Esophagus mucosa (tissue), 1 donor: ENCODE measurements at places on chromosomes 4 and X.

GRCh38 chrX:2785538-2785937 lies 33.7 kb downstream of the XG start:
- no peak for ATAC-seq

GRCh38 chr4:155889031-155889793 lies 14.3 kb upstream of the TDO2 start:
- ATAC-seq, result peak; percentile 35

GRCh38 chrX:132518401-132518800 lies 29.6 kb upstream of the MBNL3 start:
- ATAC-seq, result no peak

DNA sequence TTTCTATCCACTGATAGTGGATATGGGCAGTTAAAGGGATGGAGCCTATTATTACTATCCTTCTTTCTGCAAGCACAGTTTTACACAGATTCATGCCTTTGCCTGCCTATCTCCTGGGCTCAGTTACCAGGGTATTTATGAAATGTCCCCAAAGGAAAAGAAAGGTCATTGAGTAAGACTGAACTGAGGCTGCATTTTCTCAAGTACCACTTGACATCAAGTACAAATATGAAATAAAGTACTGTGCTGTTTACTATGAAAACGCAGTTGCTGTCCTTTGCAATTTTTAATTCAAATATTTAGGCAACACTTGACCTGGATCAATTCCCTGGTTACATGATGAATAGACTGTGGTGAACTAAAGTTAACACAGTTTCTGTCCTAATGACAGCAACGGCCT lies 23.5 kb upstream of the SPANXN4 start:
- no peak for ATAC-seq

DNA sequence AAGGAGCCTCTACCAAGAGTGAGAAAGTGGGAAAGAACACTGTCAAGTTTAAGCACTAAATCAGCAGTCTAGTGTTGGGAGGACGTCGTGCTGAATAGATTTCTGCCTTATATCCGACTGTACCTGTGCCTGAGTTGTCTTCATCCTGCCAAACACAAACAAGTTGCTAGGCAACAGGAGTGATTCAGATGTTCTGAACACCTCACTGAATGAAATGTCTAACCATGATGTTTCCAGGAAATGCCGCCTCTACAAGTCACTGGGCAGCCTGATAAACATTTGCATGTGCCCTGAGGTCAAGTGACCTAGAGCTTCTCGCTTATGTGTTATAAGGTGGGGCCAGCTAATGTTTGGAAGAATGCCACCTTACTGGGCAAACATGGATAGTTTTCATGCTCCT lies 37.9 kb downstream of the SGMS2 start:
- ATAC-seq, result peak; percentile 95

GRCh38 chr4:10413177-10413576 lies 44.0 kb downstream of the ZNF518B start:
- ATAC-seq, result no peak

DNA sequence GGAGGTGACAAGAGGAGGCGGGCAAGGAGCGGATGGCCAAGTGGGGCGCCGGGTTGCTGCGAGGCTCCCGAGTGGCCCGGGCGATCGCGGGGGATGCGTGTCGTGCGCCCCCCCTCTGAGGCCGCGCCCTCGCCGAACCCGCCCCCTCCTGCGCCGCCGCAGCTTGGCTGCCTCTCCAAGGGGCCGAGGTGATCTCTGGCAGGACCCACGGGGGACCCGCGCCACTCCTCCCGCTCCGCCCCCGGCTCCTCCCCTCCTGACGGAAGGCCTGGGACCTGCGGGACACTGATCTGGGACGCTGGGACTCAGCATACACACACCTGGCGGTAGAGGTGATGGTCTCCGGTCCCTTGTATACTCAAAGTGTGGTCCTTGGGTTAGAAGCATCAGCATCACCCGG lies 21.9 kb upstream of the FAM47C start:
- no peak for ATAC-seq

DNA sequence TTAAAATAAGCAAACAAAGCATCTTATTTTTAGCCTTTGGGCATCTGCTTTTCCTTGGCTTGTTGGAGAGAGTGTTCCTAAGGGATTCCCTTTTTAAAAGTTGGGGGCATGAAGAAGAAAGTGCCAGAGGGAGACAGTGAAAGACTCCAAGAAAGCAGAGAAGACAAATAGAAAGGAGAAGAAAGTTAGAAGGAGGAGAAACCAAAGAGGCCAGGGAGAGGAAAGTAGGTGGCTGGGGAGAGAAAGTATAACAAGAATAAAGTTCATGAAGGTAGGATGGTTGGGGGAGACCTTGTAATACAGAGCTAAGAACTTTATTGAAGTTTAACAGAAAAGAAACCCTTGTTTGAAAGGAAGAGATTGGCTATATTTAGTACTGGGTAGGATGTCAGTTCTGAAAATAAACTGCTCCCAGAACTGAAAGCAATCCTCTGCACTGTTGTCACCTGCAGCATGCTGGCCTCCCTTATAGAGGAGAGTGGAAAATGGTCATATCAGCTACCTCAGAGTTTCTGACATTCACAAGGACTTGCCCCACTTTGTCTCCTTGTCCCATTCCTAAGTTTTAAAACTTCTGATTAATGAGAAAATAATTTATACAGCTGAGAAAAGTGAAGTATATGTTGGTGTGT lies 125.3 kb upstream of the VAMP7 start:
- ATAC-seq, result no peak

DNA sequence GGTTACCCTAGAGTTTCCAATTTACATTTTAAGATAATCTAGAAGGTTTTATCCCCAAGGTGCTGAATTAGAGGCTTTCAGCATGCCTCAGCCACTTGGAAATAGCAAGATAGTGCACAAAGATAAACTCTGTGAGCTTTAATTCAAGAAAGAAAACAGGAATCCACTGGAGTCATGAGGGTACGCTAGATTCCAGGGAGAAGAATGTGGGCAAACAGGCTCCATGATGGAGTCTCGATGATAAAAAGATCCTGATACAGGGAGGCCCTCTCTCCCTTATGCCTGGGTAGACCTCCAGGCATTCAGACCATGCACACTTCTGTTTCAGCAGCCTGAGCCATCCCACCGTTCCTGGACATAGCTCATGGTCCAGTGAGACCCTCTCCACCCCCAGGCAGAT lies 344.6 kb upstream of the LCORL start:
- no peak for ATAC-seq

DNA sequence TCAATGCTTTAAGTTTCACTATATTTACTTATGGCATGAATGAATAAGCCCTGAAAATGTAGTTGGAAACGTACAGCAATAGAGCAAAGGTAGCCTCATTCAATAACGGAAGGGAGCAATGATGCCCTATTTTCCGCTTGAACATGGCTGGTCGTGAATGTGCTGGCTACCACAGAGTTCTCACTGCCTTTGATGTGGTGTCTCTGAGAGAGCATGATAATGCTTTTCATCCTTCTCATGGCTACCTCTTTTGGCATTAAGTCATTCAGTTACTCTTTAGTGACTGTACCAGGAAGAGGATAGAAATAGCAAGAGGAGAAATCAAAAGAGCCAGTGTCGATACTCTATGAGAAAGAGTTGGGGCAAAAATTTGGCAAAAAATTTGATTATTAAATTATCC lies 308.0 kb downstream of the PPP3CA start:
- ATAC-seq, result no peak

GRCh38 chr4:153560908-153561307 lies 94.7 kb downstream of the TMEM131L start:
- ATAC-seq, result no peak

DNA sequence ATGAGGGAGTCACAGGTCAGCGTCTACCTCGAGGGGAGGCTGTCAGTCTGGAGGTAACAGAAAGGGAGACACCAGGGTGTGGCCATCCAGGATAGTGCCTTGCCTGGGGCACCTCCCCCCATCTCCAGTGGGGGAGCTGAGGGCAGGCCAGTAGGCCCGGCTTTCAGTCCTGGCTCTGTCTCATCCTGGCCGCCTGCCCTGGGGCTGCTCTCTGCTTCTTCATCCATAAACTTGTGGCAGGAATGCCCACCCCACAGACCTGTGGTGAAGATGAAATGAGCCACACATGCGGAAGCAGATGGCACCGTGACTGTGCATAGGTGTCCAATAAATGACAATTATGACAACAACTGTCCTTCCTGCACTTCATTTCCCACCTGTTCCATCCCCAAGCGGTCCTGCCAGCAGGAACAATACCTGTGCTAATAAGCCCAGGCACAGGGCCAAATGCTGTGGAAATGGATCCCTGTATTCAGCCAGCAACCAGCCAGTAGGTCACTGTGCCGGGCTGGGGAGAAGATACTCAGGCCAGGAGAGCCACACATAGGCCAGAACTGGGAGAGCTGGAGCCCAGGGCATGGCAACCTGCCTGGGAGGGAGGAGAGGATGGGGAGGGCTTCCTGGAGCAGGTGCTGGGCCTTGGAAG lies 30.2 kb downstream of the TRO start:
- ATAC-seq, result no peak

DNA sequence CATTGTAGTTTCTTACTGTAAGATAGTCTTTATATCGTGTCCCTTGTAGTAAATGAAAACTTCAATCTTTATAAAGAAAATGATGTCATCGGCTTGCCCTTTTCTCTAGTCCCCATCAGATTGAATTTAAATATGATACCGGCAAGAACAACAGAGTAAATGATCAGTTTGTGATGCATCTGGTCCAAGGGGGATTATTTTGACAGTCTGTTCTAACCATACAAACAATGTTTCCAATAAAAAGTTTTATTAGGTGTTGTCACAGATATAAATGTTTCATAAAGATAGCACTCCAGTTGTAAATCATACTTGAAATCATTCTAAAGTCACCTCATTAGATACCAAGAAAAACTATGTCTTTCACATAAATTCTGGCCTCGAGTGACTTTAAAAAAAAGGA lies 72.3 kb downstream of the SLC9A6 start:
- ATAC-seq, result no peak

DNA sequence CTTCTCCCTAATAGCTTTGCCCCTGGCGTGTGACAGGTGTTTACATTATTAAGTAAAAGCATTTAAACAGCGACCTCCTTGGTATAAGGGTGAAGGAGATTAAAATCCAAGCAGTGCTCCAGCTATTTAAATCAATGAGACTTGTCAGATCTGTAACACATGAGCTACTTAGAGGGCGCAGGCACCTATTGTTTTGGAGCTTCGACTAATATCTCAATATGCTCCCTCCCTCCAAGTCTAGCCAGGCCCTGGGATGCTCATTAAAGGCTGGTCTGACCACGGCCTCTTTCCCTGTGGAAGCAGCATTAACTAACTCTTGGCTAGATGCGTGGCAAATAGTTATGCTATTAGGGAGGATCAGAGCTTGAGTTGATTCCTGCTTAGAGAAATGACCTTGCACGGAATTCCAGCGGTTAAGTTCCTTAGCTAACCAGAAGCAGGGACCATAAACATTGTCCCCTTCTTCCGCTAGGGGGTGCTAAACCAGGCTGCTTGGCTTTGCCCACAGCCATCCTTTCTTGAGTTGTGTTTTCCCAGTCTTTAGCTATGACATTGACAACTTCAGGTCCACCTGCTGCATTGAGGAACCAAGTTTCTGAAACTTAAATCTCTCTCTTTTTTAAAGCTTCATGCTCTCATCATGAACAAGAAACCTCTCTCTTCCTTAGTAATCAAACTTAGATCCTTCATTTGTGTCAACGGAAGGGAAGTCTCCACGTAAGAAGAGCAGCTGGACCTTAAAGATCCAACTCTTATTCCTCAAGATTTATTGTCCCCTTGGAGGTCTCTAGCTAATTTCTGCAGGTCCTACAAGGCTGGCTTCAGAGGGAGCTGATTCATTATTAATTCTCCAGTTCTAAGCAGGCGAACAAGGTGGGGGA lies 80.7 kb upstream of the IGFBP7 start:
- ATAC-seq, result no peak
